ENCODE measurements at places on chromosomes 6 and 20.

DNA sequence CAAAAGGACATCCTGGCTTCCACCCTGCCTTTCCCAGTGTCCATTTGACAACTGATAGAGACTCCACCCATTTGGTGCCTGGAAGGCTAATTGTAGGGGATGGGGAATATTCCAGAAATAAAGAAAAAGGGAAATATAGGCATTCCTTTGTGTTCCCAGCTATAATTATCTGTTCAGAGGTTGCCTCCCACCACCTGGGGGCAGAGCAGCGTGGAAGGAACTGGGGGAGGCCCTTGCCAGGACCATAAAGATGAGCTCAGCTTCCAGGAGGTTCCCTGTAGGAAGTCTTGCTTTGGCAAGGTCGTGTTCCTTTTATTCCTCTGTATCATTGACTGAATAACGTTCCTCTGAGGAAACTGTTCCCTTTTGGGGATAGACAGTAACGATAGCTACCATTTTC lies 214.7 kb downstream of the TFAP2C start:
- no peak for DNase-seq

- DNase-seq = no peak
These were observed 76.3 kb downstream of the CDK19 start for GRCh38 chr6:110738899-110739365.

DNA sequence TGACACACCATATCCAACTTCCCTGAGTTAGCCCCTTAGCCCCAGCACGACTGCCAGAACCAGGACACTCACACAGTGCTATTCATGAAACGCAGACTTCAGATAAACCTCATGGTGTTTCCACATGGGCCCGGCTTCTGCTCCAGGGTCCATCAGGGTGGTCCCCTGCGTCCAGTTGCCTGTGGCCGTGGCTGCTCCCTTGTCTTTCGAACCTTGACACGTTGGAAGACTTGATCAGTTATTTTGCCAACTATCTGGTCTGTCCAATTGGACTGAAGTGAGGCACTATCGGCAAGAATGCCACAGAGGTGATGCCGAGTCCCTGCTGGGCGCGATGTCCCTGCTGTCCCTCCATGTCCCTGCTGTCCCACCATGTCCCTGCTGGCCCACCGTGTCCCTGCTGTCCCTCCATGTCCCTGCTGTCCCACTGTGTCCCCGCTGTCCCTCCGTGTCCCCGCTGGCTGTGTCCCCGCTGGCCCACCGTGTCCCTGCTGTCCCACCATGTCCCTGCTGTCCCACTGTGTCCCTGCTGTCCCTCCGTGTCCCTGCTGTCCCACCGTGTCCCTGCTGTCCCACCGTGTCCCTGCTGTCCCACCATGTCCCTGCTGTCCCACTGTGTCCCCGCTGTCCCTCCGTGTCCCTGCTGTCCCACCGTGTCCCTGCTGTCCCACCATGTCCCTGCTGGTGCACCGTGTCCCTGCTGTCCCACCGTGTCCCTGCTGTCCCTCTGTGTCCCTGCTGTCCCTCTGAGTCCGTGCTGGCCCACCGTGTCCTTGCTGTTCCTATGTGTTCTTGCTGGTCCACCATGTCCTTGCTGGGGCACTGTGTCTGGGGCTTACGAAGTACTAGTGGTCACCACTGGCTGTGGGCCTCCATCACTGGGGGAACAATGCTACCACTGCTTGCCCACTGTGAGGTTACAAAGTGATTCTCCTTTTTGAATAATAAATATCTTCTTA lies 251.4 kb downstream of the DLL1 start:
- DNase-seq = peak; percentile 22

- no peak for DNase-seq
These were observed 158.6 kb downstream of the RPS12 start for GRCh38 chr6:132972971-132973370.

DNA sequence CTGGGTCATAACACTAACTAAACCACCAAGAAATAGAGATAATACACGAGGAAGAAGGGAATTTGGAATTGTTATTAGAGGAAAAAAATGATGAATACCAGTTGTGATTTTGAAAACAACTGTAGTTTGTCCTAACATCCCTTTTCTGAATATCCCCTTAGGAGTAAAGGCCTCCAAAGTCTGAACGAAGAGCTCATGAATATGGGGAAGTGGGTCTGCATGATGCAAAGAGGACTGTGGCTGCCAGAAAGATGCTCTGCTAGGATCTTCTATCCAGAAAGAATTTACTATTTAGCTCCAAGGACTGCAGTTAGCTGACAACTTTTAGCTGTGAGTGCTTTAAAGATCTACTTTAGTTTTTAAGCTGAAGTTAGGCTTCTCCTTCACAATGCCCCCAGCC lies 308.8 kb upstream of the HS3ST5 start:
- no peak for DNase-seq

DNA sequence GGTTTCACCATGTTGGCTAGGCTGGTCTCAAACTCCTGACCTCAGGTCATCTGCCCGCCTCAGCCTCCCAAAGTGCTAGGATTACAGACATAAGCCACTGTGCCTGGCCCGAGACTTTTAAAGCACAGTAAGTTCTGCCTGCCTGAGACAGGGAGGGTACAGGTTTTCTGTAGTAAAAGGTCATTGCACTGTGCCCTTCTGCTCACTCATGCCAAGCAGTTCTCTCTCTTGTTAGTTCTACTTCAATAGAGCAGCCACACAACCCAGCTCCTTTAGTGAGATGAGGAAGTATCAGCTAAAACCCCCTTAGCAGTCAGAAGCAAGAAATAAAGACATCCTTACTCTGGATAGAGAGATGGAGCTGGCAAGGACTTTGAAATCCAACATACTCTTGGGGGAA lies 52.4 kb upstream of the ARMH2 start:
- DNase-seq = no peak

DNA sequence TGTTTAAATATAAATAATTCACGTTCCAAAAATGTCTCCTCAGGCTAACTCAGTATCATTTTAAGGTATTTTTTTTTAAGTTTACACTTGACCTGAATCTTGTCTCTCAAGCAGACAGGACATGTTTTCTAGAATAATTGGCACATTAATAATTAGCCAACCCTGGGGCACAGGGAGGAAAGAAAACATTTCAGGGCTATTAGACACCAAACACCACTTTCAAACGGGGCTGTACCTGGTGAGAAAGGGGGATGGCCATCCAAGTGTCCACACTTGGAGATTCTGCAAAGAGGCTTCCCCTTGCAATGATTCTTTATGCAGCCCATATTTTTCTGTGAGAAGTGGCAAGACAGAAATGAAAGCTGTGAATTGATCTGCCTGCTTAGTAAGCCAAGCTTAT lies 560.8 kb downstream of the CD109 start:
- no peak for DNase-seq

- DNase-seq = no peak
These were observed 271.6 kb upstream of the PRND start for GRCh38 chr20:4449957-4450715.

Measured in left hindlimb (tissue), 1 donor.